ENCODE measurements at places on chromosomes 5 and 9.

DNA sequence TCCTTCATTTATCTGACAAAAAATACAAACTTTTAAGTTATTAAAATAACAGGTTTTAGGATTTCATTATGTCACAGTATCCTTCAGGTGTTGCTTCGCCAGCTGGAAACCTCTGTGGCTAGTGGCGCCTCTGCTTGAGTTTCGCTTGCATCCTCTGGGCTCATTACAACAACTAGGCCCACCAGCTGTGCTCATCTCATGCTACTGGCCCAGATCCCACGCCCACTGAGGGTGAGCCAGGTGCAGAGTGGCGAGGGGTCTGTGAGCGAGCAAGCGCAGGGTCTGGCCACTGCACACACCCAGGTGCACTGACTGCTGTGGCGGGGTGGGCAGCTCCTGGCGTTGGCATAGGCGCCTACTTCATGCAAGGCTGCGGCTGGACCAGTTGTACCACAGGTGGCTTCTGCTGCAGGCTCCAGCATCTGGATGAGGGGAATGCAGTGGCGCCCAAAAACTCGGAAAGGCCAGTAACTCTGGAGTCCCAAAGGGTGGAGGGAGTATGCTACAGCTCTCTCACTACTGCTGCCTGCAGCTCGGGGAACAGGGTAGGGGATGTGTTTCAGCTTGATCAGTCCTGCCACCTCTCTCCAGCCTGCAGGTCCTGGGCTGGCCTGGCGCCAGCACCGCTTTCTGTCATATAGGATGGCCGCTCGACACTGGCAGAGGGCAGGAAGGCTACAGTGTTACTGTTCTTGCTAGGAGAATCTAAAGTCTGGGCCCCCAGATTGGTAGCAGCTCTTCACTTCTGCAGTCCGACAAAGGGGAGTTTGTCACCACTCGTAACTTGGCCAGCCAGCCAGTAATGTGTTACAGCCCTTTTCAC, 452.1 kb downstream of the TUSC1 start:
- DNase-seq, result no peak

- no peak for DNase-seq
Measured at GRCh38 chr5:87311405-87312279, 44.0 kb downstream of the RASA1 start.

DNA sequence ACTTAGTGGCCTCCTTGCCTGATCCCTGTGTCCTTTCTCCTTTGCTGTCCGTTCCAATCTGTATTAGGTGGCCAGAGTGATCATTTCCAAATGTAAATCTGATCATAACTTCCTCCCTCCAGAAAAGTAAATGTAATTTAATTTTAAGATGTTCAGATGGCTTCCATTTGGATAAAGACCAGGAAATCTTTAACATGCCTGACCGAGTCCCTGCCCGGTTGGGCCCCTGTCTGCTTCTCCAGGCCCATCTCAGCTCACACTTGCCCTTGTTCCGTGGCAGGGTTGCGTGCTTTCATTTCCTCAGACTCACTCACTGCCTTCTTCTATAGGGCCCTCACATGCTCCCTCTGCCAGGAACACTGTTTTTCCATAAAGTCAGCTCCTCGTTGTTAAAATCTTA, 7.6 kb downstream of the MAP3K1 start:
- no peak for DNase-seq

DNA sequence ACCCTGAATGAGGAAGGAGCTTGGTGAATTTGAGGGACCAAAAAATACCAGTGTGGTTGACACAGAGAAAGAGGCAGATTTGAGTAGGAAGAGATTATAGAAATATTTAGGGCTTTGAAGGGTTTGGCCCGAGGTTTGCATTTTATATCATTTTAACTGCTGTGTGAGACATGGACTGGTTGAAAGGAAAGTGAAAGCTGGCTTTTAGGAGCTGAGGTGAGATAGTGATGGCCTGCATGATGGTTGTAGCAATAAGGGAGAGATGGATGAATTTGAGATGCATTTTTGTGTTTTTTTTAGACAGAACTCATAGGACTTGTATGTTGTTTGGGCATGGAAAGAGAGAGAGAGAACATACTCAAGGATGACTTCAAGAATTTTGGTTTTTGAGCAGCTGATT, 21.7 kb downstream of the FER start:
- DNase-seq, result no peak

- DNase-seq, result no peak
Measured at GRCh38 chr5:39761199-39761950, 336.6 kb upstream of the DAB2 start.

DNA sequence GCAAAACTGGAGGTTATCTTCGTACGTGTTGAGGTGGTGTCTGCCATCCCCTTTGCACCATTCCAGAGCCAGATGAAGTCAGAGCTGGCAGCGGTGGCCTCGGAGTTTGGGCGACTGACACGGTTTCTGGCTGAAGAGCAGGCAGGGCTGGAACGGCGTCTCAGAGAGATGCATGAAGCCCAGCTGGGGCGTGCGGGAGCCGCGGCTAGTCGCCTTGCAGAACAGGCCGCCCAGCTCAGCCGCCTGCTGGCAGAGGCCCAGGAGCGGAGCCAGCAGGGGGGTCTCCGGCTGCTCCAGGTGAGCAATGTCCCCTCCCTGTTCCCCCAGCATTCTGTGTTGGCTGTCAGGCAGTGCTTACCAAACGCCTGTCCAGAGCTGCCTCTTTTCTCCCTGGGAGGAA, 9.5 kb downstream of the TRIM41 start:
- DNase-seq, result no peak

DNA sequence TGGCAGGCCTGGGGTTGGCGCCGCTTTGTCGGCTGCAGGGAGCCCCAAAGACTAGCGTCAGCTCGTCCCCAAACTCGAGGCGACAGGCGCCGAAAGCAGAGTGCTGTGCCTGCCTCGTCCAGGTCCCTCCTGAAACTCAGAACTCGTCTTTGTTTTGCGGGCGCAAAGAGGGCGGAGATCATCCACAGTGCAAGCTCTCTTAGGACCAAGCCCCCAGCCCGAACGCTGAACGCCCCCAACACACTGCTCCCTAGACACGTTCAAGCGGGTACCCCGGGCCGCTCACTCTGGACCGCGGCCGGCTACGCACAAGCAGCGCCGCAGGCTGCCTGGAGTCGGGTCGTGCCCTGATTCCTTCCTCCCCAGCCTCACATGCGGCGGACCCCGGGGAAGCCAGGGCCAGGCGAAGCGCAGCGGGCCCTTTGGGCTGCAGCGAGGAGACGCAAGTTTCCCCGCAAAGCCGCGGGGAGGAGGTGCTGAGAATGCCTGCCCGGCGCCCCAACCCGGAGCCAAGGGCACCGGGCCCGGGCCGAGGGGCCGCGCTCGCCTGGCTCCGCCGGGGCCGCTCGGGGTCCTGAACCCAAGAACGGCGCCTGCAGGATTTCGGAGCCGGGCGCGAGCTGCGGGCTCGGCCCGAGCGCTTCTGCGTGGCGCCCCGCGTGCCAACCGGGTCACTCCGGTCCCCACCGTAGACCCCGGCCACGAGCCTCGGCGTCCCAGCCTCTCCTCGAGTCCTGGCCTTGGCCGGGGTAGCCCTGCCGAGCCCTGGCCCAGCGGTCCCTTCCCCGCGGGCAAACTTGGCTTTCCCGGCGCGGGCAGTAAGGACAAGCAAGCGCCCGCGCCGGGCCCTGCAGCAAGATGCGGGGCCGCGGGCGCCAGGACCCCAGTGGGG, 738 bp downstream of the FSTL4 start:
- DNase-seq, result no peak

GRCh38 chr5:95780597-95780996, 41.9 kb downstream of the GLRX start:
- no peak for DNase-seq

DNA sequence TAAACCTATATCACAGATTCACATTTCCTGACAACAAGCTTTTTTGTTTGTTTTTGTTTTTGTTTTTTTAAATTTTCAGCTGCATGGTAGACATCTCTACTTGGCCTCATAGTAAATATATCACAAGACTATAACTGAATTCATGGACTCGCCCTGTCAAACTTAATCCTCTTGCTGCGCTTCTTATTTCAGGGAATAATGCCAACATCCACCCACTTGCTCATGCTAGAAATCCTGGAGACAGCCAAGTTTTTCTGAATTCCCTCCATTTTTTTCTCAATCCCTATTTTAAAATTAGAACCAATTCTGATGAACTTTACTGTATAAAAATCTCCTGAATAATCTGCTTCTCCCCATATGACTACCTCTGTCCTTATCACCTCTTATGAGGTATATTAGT, 283.6 kb upstream of the RPS23 start:
- DNase-seq, result no peak

DNA sequence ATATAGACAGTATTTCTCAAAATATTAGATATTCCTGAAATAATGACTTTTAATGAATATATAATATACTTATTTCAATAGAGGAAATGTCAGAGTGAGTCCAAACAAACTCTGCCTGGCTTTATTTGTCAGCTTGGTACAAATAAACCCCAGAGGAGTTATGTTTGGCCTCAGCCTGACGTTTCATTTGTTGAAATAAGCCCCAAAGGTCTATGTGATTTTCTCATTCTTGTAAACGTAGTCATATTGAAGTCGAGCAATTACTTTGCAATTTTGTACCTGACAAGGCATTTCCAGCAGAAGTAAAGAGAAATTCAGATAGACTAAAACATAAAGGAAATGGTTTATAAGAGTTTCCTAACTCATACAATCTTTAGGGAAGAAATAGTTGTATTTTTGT, 57.9 kb downstream of the MCCC2 start:
- DNase-seq, result no peak
